ENCODE measurements at places on chromosomes 7 and 10.

DNA sequence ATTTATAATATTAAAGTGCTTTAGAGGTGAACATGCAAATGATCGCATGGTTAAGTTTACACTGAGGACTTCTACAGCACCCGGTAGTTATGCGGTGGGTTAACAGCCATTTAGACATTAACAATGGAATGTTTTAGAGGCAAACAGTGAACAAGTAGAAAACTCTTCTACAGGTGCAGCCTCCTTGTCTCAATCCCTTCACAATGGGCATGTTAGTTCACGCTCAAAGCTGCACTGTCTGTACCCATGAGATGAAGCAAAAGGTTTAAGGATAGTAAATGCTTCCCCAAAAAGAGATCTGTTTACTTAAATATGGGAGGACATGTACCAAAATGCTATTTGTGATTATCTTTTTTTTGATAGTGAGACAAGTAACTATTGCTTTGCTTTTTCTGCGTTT, 25.1 kb downstream of the PUS7 start:
- no peak for DNase-seq

GRCh38 chr7:35681231-35682029, 13.5 kb downstream of the HERPUD2 start:
- DNase-seq: no peak

- DNase-seq: no peak
These were observed 4.0 kb downstream of the ITGA8 start for GRCh38 chr10:15715619-15716227.

- DNase-seq: no peak
These were observed 4.4 kb upstream of the ABHD11 start for GRCh38 chr7:73742753-73743641.

GRCh38 chr7:36191292-36191920, 38.4 kb downstream of the EEPD1 start:
- no peak for DNase-seq

Measured in effector CD8-positive, alpha-beta T cell (primary cell).